AG04449 (cell line): ENCODE measurements at places on chromosomes 16 and 17.

- DNase-seq: no peak
These were observed 265.1 kb upstream of the PSMD7 start for GRCh38 chr16:74031551-74031950.

- DNase-seq: no peak
These were observed 26.1 kb downstream of the CD300LG start for GRCh38 chr17:43873091-43873490.

- no peak for DNase-seq
These were observed 13.3 kb downstream of the CAVIN1 start for GRCh38 chr17:42409523-42410318.

- DNase-seq: no peak
These were observed 20.8 kb downstream of the IFT140 start for GRCh38 chr16:1590930-1591705.

GRCh38 chr17:51672065-51672464, 411.7 kb downstream of the UTP18 start:
- DNase-seq: no peak

DNA sequence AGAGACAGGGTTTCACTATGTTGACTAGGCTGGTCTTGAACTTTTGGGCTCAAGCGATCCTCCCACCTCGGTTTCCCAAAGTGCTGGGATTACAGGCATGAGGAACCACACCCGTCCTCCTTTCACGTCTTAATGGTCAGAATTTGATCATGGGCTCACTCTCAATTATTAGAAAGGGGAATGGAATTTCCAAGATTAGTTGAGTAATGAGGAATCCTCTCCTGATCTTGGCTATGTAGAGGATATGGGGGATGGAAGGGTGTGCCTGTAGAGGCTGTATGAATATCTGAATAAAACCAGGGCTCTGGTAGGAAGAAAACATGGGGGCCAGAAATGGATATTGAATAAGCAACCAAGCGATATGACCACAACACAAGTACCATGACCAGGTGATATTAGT, 25.9 kb upstream of the SMURF2 start:
- no peak for DNase-seq
